ENCODE measurements at places on chromosomes 5 and 9.

DNA sequence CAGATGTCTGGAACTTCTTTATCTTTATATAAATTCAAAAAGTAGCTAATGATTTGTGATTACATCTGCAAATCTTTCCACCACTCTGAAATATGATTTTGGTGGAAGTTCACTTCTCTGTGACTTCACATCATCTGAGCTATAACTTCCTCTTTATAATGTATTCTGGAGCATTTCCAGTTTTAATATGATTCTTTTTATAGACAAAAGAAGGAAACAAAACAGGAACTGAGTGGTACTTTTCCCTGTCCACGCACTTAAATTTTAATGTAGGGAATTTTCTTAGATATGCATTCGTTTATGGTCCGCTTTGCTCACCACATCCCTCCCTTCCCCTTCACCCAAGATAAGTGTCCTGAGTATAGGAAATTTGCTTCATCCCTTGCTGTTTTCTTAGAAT is 333.5 kb downstream of the CHSY3 start:
- DNase-seq: no peak

- no peak for DNase-seq
Observed at GRCh38 chr5:125139590-125139989, 393.2 kb upstream of the ZNF608 start.

DNA sequence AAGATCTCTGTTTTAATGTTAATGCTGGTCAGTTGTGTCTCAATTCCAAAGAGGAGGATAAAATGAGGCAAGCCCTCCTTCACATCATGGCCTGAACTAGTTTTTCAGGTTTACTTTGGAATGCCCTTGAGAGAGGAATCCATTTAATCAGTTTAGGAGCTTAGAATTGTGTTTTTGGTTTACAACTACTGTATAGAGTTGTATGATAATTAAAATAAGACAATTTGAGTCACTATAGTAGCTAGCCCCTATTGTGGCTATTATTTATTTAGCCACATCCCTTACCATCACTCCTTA is 107.8 kb upstream of the PRLR start:
- DNase-seq: no peak

DNA sequence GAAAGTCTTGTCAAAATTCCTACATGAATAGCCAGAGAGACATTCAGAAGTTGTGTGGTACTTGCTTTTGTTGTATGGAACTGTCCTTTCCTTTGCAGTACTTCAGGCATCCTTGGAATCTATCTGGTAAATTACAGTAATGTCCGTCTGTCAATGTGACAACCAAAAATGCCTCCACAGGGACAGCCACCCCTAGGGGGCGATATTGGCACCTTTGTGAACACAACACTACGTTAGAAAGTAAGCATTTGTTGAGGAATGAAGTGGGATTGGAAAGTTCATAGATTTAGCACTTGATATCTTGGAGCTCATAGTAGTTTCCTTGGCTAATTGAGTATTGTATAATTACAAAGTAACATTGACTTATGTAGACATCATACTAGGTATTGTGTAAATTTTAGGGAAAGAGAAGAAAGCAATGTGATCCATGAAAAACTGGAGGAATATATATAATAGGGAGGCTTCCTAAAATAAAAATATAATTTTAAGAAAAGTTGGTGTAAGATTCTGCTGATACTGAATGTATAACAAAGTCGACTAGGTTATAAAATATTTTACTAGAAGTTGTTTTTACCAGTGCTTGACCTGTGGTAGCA is 32.7 kb downstream of the TMEFF1 start:
- DNase-seq: peak; percentile 83

DNA sequence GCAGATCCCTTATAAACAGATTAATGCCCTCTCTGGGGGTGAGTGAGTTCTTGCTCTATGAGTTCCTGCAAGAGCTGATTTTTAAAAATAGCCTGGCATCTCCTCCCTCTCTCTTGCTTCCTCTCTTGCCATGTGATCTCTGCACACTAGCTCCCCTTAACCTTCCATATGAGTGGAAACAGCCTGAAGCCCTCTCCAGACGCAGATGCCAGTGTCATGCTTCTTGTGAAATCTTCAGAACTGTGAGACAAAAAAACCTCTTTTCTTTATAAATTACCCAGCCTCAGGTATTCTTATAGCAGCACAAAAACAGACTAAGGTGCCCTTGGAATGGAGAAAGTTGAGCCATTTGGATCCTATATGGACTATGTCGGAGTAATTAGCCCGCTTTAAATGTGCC is 559.7 kb upstream of the CYLC2 start:
- DNase-seq: no peak

GRCh38 chr9:121509180-121509579 is 9.5 kb upstream of the GGTA1 start:
- DNase-seq: no peak

GRCh38 chr9:21155501-21155900 is 11.0 kb downstream of the IFNA21 start:
- peak; percentile 7 for DNase-seq

- DNase-seq: no peak
Observed at GRCh38 chr5:64653766-64654560, 36.3 kb upstream of the SHISAL2B start.

Measured in myocyte (in vitro differentiated cells).